ENCODE measurements at places on chromosomes 2 and 18. TPM values are rescaled to one million over a fixed set of nuclear protein-coding genes. Genes with fewer than 3 reads are reported as not detected.
A peak's percentile ranks its signal among the peaks of the same experiment; 100 is the strongest.

Gene C2orf78
- not detected for total RNA-seq

Gene LIMS3
- not detected for total RNA-seq

Gene NOL4
- not detected for total RNA-seq

Gene OBSL1
- total RNA-seq, result 1.1 TPM

Gene AKAIN1
- total RNA-seq, result not detected

Gene RIT2
- total RNA-seq, result not detected

Gene NEMP2
- total RNA-seq, result 15.1 TPM

Gene ITGA6
- total RNA-seq, result 79.5 TPM

Gene SKOR2
- total RNA-seq, result not detected

Gene C2orf72
- total RNA-seq, result not detected

Gene ITGB6
- not detected for total RNA-seq

Gene CABLES1
- not detected for total RNA-seq

Gene TBR1
- total RNA-seq, result not detected

Gene SCN9A
- total RNA-seq, result not detected

DNA sequence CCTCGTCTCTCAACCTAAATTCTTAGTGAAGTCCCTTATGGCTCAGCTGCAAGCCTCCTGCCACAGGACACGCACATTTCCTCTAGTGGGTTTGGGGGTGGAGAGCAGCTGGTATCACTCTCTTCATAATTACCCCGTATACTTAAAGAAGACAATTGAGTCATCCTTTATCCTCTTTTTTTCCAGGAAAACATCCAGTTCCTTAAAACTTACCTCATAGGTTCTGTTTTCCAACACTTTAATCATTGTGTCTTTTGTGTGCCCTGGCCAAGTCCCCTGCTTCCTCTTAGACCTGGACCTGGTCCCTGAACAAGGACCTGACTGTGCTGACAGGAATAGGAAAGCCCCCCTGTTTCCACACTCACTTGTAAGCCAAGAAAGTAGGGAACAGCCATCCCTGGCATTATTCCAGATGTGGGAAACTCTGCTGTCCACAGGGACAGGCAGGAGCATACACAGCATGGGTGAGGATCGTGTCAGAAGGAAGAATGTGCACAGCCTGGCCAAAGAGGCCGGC lies 42.3 kb upstream of the MYO1B start:
- DNase-seq, result no peak
- H3K4me1 ChIP-seq, result peaks cover 27% of the 10 kb centered on the region
- no peak overlapping the region for H3K4me3 ChIP-seq

GRCh38 chr18:11366410-11366809 lies 217.0 kb upstream of the PIEZO2 start:
- H3K27me3 ChIP-seq, result peaks cover 14% of the 10 kb centered on the region
- H3K4me3 ChIP-seq, result no peak overlapping the region
- no peak overlapping the region for H3K27ac ChIP-seq
- no peaks in the 10 kb centered on the region for H3K4me1 ChIP-seq
- DNase-seq, result no peak
- H3K36me3 ChIP-seq, result no peaks in the 10 kb centered on the region

DNA sequence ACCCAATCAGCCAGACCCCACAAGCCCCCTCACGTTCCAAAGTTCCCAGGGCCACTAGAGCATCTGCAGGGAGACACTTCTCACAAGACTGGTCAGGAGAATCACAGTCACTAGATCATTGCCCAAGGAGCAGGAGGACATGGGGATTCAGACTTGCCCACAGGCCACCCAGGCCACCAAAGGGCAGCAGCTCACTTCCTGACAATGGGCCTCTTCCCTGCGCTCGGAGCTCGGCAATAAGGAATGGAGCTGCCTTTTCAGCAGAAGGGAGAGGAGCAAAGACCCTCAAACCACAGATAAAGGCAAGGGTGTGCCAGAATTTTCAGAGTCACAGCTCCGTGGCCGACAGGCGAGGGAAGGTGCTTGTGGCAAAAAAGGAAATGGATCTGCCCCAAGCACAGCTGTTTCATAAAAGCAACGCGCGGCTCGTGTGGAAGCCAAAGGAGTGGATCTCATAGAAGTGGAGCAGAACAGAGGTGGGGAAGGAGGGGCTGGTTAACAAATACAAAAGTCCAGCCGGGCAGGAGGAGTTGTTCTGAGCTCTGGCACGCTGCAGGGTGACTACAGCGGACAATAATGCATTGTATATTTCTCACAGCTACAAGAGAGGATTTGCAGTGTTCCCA lies 72.1 kb downstream of the EDAR start:
- no peak overlapping the region for H3K27ac ChIP-seq
- no peak for DNase-seq
- H3K36me3 ChIP-seq, result no peaks in the 10 kb centered on the region
- peaks cover 2% of the 10 kb centered on the region for H3K4me1 ChIP-seq
- no peak overlapping the region for H3K4me3 ChIP-seq
- peaks cover 5% of the 10 kb centered on the region for H3K27me3 ChIP-seq

GRCh38 chr18:48954886-48955819 lies 4.4 kb upstream of the SMAD7 start:
- DNase-seq, result no peak
- H3K36me3 ChIP-seq, result no peaks in the 10 kb centered on the region
- no peaks in the 10 kb centered on the region for H3K27me3 ChIP-seq
- H3K4me3 ChIP-seq, result no peak overlapping the region

GRCh38 chr2:160952464-160953254 lies 207.6 kb upstream of the TANK start:
- H3K36me3 ChIP-seq, result peaks cover 5% of the 10 kb centered on the region
- no peaks in the 10 kb centered on the region for H3K4me1 ChIP-seq
- no peak overlapping the region for H3K4me3 ChIP-seq
- no peak for DNase-seq
- no peak overlapping the region for H3K27ac ChIP-seq
- peaks cover 8% of the 10 kb centered on the region for H3K27me3 ChIP-seq

DNA sequence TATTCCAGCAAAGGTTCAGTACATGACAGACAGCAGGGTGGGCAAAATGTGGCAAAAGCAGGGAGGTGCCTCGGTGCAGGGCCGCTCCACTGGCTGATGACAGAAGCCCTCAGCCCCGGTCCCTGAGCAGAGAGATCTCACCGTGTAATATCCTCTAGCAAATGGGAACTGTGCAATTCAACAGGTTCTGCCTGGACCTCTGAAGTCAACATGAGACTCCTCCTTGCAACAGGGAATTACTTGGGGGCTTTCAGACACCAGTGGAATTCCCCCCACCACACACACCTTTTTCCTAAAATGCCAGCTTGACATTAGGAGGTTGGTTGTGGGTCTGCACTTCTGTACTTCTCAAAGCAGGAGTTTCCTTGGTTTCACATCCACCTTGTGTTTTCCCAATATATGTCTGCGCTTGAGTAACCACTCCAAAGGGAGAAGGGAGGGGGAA lies 50.8 kb downstream of the SPRED2 start:
- H3K36me3 ChIP-seq, result no peaks in the 10 kb centered on the region
- H3K27ac ChIP-seq, result no peak overlapping the region
- no peak for DNase-seq

- H3K27ac ChIP-seq, result peak overlapping the region; percentile 86
- no peaks in the 10 kb centered on the region for H3K36me3 ChIP-seq
- H3K4me3 ChIP-seq, result peak overlapping the region; percentile 80
- peaks cover 2% of the 10 kb centered on the region for H3K27me3 ChIP-seq
These were observed 14.2 kb upstream of the SPATA3 start for GRCh38 chr2:230981704-230982103.

DNA sequence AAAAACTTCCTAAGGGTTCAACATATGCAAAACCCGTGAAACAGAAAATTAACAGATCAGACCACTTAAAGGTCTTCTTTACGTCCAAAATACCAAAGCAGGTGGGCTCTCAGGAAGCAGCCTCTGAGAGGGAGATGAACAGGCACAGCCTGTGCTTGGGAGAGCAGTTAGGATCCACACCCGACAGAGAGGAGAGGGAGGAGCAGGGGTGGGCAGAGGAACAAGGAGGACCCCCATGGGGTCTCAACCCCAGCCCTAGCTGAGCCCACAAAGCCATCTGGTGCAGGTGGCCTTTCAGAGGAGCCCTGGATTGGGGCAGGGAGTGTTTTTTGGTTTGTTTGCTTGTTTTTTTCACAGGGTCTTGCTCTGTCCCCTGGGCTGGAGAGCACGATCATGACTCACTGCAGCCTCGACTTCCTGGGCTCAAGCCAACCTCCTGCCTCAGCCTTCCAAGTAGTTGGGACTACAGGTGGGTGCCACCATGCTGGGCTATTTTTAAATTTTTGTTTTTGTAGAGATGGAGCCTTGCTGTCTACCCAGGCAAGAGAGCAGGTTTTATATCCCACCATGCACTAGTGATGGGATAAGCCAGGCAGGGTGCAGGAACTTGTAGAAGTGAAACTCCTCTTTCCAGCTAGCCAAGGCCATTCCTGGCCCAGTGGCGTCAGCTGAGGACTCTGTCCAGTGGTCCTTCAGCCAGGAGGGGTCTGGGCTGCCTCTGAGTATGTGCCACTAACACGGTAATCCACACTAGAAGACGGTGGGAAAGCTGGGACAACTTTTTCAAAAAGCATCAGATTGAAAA lies 154.1 kb upstream of the HDAC4 start:
- peaks cover 6% of the 10 kb centered on the region for H3K27me3 ChIP-seq
- H3K36me3 ChIP-seq, result peaks cover 3% of the 10 kb centered on the region
- H3K27ac ChIP-seq, result peak overlapping the region; percentile 82
- peaks cover 14% of the 10 kb centered on the region for H3K4me1 ChIP-seq

GRCh38 chr2:149612122-149612521 lies 24.5 kb upstream of the MMADHC start:
- peaks cover 3% of the 10 kb centered on the region for H3K36me3 ChIP-seq
- no peak overlapping the region for H3K4me3 ChIP-seq
- no peaks in the 10 kb centered on the region for H3K4me1 ChIP-seq
- H3K27me3 ChIP-seq, result peaks cover 21% of the 10 kb centered on the region
- no peak for DNase-seq

- no peaks in the 10 kb centered on the region for H3K36me3 ChIP-seq
- no peak overlapping the region for H3K27ac ChIP-seq
- no peaks in the 10 kb centered on the region for H3K4me1 ChIP-seq
- H3K4me3 ChIP-seq, result no peak overlapping the region
These were observed 19.8 kb upstream of the RGPD4 start for GRCh38 chr2:107806901-107807300.

DNA sequence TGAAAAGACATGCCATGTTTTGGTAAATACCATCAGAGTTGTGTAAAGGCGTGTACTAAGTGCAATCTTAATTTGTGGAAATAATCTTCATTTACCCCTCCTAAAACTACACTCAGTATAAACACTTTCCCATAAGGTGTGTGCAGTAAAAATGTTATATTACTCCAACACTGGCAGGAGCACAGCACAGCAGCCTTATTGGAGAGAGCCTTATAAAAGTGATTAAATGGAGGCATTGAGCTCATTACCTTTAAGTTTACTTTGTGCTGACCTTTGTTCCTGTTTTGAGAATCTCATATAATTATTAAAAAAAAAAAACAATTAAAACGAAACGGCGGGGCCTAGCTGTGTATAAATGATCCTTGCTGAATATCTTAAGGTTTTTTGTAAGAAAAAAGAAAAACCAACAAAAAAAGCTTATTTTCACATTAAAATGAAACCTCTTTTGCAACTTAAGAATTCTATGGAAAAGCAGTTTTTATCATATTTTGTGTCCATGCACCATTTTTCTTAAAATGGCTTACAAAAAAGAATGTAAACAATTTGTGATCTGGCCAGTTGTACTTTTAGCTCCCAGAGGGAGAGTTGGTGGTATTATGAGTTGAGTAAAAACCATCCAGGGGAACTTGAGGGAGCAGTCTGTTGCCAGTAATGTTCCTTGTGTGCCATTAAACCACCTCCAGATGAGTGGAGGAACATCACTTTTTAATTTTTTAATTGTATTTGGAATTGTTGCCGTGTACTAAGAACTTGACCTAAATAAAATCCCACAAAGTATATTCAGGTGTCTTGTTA lies 103.4 kb downstream of the ABI2 start:
- H3K27me3 ChIP-seq, result no peaks in the 10 kb centered on the region
- H3K36me3 ChIP-seq, result no peaks in the 10 kb centered on the region
- H3K27ac ChIP-seq, result peak overlapping the region; percentile 14
- no peaks in the 10 kb centered on the region for H3K4me1 ChIP-seq

GRCh38 chr2:189483980-189484740 lies 42.9 kb downstream of the WDR75 start:
- H3K4me1 ChIP-seq, result no peaks in the 10 kb centered on the region
- DNase-seq, result no peak
- H3K27me3 ChIP-seq, result peaks cover 20% of the 10 kb centered on the region
- H3K36me3 ChIP-seq, result no peaks in the 10 kb centered on the region
- no peak overlapping the region for H3K27ac ChIP-seq

- H3K27ac ChIP-seq, result peak overlapping the region; percentile 100
- peak overlapping the region; percentile 85 for H3K4me3 ChIP-seq
- no peaks in the 10 kb centered on the region for H3K27me3 ChIP-seq
- H3K4me1 ChIP-seq, result peaks cover 42% of the 10 kb centered on the region
- DNase-seq, result no peak
- peaks cover 5% of the 10 kb centered on the region for H3K36me3 ChIP-seq
These were observed 34.3 kb downstream of the GALM start for GRCh38 chr2:38700113-38700785.

GRCh38 chr2:82411071-82411470 lies 2048.0 kb downstream of the SUCLG1 start:
- DNase-seq, result no peak
- no peaks in the 10 kb centered on the region for H3K36me3 ChIP-seq
- no peaks in the 10 kb centered on the region for H3K4me1 ChIP-seq
- no peak overlapping the region for H3K27ac ChIP-seq
- no peak overlapping the region for H3K4me3 ChIP-seq

- no peak for DNase-seq
- no peaks in the 10 kb centered on the region for H3K27me3 ChIP-seq
- H3K36me3 ChIP-seq, result no peaks in the 10 kb centered on the region
- H3K27ac ChIP-seq, result no peak overlapping the region
These were observed 143.6 kb downstream of the TDRD15 start for GRCh38 chr2:21267232-21267835.

DNA sequence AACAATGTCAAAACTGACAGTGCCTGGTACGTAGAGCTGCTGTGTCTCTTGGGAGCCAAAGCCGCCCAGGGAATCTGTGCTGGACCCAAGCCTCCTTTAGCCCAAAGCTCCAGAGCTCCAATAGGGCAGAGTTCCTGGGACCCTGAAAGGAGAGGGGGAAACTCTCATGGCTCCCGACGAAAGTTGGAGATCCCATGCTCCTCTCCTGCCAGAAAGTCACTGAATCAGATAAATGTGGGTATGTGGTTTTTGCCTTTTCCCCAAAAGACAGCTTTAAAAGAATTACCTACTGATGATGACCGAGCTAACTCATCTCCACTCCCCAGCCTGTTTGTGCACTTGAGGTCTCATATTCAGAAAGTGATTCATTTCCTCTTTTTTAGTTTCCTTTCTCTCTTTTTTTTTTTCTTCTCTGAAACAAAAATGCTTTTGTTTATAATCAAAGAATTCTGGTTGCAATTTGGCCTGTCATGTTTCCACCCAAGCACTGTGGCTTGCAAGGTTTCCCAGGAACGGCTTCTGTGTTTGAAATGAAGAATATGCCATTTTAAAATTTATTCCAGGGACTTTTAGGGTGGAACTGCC lies 14.1 kb upstream of the PMAIP1 start:
- H3K4me3 ChIP-seq, result peak overlapping the region; percentile 41
- no peaks in the 10 kb centered on the region for H3K27me3 ChIP-seq
- H3K4me1 ChIP-seq, result peaks cover 18% of the 10 kb centered on the region
- H3K27ac ChIP-seq, result peak overlapping the region; percentile 76
- H3K36me3 ChIP-seq, result peaks cover 2% of the 10 kb centered on the region

- H3K36me3 ChIP-seq, result no peaks in the 10 kb centered on the region
- H3K27me3 ChIP-seq, result no peaks in the 10 kb centered on the region
- no peaks in the 10 kb centered on the region for H3K4me1 ChIP-seq
- H3K4me3 ChIP-seq, result no peak overlapping the region
- H3K27ac ChIP-seq, result no peak overlapping the region
These were observed 574.8 kb downstream of the LRP1B start for GRCh38 chr2:141555876-141556470.

Data from T-helper 17 cell (primary cell).